A549 (cell line): ENCODE measurements at places on chromosomes 7 and 10. TPM values are rescaled to one million over a fixed set of nuclear protein-coding genes. Genes with fewer than 3 reads are reported as not detected.

The TUBAL3 gene
- polyA plus RNA-seq: 0.34 to 0.37 TPM (median 0.36 TPM) in 3 replicates

- DNase-seq: no peak
These were observed 291.4 kb downstream of the KLF6 start for GRCh38 chr10:3493621-3494020.

- no peak for DNase-seq
These were observed 965.5 kb downstream of the GRID1 start for GRCh38 chr10:85400981-85401695.

DNA sequence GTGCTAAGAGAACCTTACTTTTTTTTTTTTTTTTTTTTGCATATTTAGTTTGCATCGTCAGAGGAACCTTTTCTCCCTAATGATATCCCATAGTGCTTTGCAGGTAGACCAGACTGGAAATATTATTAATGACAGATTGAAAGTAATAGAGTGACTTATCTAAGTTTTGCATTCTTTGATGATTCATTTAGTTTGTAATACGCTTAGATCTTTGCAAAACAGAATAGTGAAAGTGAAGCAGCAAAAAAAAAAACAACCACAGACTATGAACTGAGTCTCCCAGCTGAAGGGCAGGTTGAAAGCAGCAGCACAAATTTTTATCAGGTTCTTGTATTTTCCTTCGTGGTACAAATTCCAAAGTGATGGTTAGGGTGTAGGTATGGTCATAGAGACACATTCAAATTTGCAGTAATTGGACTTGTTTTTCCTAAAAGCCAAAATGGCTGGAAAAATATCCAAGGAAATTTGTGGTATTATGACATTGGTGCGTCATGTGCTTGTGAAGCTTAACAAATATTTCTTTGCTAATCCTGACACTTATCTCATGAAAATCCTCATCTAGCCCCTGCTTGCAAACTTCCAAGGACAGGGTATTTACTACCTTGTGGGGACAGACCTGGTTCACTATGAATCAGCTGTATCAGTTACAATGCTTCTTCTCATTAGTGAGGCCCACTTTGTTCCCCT is 81.8 kb upstream of the CREB5 start:
- DNase-seq: no peak

GRCh38 chr10:13732465-13732881 is 145.7 kb downstream of the PRPF18 start:
- DNase-seq: no peak
